Activated naive CD8-positive, alpha-beta T cell treated with anti-CD3 and anti-CD28 coated beads, Interleukin-2, amount 50 U/mL, for 24 hours (primary cell): ENCODE measurements at places on chromosomes 11 and 22.

DNA sequence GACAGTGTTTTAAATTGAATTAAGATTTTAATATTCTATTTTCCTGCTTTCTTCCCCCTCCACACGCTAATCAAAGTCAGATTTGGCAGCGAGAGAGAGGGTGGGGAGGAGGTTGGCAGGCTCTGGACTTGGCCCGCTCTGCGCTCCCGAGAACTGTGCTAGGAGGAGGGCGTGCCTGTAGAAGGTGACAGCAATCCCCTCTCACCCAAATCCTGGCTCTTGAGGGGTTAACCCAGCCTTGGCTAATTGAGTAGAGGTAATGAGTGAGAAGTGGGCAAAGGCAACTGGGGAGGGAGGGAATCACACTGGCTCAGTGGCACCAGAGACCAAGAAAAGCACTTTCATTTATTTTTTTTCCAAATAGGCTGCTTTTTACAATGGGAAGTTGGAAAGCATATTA, 42.2 kb downstream of the BUD13 start:
- DNase-seq: no peak

DNA sequence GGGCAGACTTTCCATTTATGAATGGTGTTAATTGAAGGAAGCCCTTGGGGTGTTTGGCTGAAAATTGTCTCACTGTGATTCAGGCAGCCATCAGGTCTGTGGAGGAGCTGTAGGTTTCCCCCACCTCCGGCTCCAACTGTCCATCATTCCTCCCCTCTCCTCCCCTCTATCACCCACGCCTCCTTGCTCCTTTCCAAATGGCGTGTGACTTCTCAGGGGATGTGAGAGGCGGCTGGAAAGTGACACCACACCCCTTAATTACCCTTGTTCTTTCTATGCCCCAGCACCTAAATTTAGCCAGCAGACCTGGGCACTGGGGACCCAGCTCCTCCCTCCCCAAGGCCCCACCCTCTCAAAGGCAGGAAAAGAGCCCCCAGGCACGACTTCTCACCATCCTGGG, 38.1 kb upstream of the SYT7 start:
- no peak for DNase-seq

DNA sequence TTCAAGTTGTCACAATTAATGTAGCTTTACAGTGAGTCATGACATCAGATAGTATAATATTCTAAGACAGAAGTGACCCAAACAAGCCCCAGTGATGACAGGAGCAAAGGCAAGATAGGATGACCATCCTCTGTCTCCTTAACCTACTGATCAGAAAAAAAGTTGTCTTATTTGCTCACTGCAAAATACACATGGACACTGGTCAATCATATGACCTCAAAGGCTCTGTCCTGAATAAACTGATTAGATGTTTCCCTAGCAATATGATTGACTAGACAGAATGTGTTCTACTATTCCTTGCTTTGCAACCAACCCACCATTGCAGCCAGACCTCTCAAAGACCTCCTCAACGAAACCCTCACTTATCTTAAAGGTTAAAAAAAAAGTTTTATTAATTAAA, 117.4 kb downstream of the SYN3 start:
- DNase-seq: no peak

DNA sequence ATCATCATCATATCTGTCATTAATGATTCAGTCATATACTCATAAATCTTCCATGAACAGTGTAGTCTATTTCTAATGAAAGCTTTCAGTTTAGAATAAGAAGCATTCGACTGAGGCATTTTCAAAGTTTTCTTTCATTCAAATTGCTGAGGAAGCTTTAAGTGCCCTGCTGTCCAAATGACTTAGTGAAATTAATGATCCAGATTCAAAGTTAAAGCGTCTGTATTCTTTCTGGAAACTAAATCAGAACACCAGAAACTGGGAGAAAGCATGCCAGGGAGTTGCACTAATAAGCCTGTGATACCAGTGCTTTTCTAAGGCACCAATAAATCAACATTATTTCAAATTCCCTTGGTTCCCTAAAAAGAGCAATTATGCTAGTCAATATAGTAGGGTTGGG, 367.8 kb upstream of the ANO5 start:
- DNase-seq: no peak

DNA sequence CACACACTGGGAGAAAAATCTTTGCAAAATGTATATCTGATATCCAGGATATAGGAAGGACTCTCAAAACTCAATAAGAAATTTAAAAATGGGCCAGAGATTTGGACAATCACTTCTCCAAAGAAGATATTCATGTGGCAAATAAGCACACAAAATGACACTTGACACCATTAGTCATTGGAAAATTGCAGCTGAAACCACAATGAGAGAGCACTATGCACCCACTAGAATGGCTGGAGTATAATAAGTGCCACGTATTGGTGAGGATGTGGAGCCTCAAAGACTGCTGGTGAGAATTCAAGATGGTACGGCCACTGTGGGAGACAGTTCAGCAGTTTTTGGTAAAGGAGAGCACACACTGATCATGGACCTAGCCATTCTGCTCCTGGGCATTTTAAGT, 12.8 kb upstream of the OSBPL5 start:
- no peak for DNase-seq

- DNase-seq: no peak
Measured at GRCh38 chr11:18329196-18329870, 7.0 kb downstream of the GTF2H1 start.

DNA sequence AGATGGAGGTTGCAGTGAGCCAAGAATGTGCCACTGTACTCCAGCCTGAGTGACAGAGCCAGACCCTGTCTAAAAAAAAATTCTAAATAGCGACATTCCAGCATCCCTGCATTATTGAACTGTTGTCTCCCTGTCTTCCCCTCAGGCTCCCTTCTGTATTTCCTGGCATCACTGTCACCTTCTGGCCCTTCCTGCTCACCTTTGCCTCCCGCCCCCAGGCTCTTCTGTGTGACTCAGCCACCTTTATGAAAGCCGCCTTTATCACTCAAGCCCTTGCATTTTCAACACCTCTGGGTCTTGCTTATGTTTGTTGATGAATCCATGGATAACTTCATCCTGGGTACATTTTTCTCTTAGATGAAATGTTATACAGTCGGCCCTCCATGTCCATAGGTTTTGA, 21.1 kb downstream of the UBASH3B start:
- DNase-seq: no peak

DNA sequence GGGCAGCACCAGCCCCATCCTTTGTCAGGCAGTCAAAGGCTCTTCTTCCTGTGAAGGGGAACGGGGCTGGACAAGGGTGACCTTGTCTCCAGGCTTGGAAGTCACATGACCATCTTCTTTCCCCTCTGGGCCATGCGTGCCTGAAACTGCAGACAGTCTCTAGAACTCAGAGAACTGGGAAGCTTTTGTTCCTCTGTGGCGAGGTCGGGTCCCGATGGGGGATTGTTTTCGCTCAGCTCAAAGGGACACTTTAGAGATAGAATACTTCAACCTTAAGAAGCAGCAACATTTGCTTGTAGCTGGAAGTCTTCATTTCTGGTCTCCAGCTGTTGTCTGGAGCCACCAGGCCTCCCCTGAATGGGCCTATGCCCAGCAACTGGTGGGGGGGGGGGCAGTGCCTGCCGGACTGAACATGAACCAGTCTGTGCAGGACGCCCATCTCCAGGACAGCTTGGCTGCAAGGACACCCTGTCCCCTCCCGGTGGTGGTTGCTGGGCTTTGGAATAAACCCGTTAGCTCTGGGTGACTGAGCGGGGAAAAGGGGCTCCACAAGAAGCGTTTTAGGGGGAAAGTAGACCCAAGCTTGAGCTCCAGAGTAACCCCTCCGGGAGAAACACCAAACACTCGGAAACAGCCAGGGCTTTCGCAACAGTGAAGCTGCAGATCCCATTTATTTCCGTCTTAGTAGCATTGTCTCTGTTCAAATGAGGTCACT, 55.7 kb upstream of the EMID1 start:
- DNase-seq: no peak

GRCh38 chr11:46120346-46121300, 631 bp downstream of the PHF21A start:
- peak; percentile 26 for DNase-seq

DNA sequence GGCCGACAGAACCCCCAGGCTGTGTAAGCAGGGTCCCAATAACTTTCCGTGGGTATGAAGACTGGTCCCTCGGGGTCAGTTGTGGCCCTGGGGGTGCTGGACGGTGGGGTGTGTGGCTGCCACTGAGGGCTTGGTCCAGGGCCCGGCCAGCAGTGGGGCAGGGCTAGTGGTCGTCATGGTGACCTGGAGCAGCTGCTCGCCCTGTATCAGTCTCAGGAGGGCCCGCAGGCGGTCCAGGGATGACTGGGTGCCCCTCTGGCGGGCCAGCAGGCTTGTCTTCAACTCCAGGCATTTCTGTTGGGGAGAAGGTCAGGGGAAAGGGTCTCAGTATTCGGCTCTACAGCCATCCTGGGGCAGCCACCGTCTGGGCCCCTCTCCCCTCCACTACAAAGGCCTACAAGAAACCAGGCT, 126.8 kb downstream of the PHF21B start:
- no peak for DNase-seq

- DNase-seq: no peak
Measured at GRCh38 chr11:122334546-122335339, 218.7 kb upstream of the BLID start.

GRCh38 chr11:89182773-89183518, 5.3 kb downstream of the TYR start:
- no peak for DNase-seq

DNA sequence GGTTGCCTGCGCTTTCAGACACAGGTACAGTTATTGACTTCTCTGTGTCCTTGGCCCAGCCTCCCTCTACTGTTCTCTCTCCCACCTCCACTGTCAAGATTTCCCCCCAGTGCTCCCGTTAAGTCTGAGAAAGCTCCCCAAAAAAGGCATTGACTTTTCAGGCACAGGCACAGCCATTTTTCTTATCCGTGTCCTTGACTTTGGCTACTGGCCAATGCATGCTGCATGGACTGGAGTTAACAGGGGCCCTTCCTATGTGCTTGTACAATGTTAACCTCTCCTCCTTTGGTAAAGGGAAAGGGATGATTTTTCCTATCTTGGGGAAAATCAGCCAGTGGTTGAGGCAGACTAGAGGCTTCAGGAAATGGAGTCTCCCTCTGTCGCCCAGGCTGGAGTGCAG, 4.3 kb downstream of the APOL5 start:
- DNase-seq: no peak

- DNase-seq: peak; percentile 83
Measured at GRCh38 chr22:37633625-37634416, 5.6 kb upstream of the SH3BP1 start.

DNA sequence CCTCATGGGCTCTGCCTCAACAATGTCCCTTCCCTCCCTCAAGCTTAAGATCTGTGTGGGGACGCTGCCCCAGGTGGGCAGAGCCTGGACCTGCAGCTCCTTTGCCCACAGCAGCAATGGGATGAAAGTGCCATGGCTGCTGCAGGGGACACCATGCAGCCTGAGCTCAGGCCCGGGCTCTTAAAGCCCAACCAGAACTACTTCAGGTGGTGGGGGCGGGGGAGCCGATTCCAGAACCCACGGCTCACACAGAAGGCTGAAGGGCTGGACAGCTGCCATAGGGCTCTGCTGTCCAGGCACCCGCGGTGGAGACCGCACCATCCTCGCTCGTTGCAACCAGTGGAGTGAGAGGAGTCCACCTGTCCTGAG, 12.5 kb downstream of the CHID1 start:
- DNase-seq: no peak
